ENCODE measurements at places on chromosomes 1 and 21.

DNA sequence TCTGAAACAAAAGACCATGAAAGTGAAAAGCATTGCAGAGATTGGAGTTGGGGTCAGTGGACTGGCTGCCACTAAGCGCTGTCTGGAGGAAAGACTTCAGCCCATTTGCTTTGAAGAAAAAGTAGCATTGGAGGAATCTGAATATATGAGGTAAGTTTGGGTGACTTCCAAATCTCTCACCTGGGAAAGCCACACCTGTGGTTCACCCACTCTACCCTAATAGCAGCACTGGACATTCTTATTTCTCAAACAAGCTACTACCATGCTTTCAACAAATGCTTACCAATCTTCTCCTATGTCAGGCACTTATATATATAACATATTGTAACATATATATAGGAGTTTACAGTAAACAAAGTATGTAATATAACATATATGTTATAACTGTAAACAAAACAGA, 76.0 kb upstream of the POGK start:
- no peak for DNase-seq

DNA sequence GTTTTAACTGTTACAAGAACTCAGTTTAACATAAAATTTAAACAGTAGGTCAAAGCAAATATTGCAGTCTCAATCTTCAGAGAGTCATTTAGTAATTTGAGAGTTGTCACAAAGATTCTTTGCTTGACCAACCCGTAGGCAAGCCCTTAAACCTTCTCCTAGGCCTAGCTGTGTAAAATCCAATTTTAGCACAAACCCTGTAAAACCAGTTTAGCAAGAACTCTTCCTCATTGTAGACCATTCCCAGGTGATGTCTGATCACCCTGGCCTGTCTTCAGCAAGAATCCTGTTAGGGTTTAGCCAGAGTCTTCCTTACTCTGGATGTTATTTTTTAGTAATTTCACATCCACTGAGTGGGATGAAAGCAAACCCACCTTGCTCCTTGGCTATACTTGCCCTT, 30.1 kb downstream of the LRIG2 start:
- no peak for DNase-seq

DNA sequence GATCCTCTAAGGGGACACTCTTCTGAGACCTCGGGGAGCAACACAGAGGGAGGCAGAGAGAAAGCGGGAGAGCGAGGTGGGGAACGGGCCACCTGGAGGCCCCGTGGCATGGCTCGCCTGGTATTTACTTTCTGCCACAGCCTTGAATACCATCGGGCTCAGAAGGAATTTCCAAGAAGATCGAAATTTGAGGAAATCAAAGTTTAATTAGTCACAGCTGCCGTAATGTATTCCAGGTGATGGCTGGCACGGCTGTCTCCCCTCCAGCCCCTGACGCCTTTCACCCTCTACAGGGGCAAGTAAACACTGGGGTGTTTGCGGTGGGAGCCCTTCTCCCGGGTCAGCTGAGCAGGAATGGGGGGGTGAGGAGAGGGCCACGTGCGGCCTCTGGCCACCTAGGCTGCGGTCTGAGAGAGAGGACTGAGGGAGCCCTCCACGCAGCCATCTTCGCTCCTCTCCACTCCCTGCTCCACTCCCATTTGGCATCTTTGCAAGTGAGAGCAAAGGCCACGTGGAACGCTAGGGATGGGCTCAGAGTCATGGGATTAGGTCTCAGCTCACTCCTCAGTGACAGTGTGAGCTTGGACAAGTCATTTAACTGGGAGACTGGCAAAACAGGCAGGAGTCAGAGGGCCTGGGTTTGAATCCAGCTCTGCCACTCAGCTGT, 125.2 kb downstream of the SYF2 start:
- DNase-seq: no peak

DNA sequence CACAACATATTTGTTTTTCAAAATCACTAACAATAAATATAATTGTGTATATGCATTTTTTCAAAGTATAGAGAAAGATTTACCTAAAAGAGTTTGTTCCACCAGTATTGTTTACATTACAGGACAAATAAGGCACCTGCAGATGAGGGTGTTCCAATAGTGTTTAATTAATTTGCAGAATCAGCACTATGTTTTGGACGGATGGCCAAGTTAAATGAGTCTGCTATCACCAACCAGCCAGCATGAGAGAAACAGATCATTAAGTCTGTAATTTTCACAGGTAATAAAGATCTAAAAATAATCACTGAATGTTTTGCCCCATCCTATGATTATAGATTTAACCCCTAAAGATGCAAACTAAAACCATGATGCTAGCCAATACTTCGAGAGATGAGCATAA, 2247.0 kb downstream of the NCAM2 start:
- no peak for DNase-seq

DNA sequence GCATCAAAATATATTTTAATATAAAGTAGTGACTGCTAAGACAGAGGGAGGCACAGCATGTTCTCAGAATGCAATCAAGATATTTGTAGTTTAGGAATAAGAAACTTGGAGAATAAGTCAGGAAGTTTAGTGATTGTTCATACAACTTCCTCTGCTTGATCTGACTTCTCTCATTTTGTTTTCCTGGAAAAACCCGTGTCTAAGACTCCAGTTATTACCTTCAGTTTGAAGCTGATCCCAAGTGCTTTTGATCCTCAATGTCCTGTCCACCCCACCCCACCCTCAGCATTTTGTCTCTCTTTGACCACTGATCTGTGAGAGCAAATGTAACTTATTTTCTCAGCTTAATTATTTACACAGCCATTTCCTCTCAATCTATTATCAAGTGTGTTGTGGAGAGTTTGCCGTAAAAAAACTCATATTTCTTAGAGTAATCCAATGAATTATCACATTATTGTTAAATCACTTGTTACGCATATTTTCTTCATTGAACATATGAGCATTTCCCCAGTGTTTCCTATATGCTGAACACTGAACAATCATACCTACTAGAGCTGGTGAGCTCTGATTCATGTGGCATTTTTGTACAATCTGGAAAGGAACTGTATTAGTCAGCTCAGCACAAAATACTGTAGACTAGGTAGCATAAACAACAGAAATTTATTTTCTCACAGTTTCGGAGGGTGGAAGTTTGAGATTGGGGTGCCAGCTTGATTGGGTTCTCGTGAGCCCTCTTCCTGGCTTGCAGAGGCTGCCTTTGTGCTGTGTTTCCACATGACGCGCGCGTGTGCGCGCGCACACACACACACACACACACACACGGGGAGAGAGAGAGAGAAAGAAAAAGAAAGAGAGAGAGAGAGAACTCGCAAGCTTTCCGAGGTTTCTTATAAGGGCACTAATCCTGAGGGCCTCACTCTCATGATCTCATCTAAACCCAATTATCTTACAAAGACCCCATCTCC, 65.5 kb upstream of the DPYD start:
- DNase-seq: no peak

- DNase-seq: no peak
Measured at GRCh38 chr1:91763252-91763651, 122.7 kb downstream of the TGFBR3 start.

DNA sequence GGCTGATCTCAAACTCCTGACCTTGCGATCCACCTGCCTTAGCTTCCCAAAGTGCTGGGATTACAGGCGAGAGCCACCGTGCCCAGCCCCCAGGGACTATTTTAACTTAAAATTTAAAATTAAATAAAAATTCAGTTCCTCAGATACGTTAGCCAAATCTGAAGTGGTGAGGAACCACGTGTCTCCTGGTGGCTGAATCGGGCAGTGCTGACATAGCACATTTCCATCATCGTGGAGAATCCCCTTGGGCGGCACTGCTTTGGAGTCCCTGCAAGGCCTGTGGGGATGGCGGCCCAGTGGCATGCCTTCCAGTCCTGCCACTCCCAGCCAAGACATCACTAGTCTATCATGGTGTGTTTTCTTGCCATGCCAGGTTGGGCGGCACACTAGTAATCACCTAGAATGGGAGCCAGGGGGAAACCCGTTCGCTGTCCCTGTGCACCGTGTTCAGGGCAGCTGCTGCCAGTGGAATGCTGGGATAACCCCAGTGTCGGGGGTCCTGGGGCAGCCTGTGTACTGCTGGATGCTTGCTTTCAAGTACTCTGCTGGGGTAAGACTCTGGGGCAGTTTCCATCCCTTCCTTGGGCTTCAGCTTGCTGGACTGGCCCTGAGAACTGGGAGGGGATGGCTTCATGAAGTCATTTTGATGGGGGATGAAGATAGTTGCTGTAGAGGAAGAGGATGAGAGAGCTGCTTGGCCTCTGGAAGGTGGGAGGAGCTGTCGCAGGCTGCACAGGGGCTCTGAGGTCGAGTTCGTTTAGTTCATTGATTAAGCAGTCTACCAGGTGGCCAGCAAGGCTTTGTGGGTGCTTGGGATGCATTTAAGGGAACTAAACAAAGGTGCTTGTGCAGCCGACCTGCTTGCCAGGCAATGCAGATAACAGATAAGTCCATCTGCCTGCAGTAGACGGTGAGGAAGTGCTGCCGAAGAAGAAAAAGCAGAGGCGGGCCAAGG, 4.6 kb downstream of the ZBTB48 start:
- DNase-seq: no peak

DNA sequence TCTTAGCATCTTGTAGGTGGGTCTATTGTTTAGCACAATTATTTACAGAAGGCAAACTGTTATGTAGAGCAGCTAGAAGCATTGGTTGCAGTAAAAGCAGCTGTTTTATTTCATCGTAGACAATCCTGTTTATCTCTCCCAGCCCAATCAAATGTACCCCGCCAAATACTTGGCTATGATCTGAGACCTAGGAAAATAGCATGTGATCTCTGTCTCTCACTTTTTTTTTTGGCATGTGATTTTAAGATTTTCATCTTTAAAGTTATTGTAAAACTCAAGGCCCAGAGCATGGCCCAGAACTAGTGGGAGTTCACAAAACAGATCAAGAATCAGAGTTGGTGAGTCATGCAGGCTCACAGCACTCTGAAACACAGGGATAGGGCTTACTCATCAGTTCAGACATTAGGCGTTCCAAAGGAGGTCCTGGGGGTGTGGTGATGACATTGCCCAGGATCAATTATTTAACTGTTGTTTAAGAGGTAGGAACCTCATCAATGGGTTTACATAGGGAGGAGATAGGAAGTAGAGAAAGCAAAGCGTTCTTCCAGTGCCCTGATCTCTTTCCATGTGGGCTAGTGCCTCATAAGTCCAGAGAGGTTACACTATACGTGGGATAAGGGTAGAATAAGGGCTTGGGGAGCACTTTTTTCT, 40.2 kb downstream of the TBX19 start:
- DNase-seq: no peak

- DNase-seq: no peak
Measured at GRCh38 chr1:182249201-182249676, 142.4 kb downstream of the GLUL start.

DNA sequence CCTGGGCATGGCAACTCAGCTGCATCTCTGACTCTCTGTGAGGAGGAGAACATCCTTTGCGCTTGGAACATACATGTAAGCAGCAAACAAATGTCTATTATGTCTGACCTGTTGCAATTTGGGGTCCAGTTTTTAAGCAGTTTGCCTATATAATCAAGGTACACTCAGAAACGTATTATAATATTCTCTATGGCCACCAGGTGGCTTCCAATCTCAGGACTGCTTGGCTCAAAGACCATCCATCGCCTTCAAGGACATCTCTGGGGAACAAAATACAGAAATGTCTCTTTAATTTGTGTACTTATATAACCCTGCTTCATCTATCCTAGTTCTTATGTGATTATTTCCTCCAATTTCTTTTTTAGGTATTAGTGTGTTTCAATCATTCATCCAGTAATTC, 227.2 kb downstream of the OLFM3 start:
- no peak for DNase-seq

- no peak for DNase-seq
Measured at GRCh38 chr1:15508700-15509487, 15.1 kb downstream of the CASP9 start.

GRCh38 chr1:169146576-169147214, 40.2 kb downstream of the ATP1B1 start:
- DNase-seq: no peak

DNA sequence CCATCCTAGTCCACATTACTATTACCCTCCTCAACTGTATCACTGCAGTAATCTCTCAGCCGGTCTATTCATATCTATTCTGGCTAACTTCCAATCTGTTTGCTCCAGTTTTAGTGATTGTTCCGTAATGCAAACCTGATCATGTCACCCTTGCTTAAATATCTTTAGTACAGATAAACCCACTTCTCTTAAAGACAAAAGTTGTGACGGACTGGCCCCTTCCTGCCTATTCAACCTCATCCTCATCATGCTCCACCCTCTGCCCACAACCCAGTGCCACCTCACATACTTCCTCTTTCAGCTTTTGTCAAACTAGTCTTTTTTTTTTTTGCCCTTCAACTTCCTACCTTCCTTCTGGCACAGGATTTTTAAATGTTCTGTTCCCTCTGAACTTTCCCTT, 2.8 kb upstream of the C1orf162 start:
- no peak for DNase-seq

Data from forelimb muscle (tissue), 1 donor.